ENCODE measurements at places on chromosomes 1 and 21. TPM values are rescaled to one million over a fixed set of nuclear protein-coding genes. Genes with fewer than 3 reads are reported as not detected.

DNA sequence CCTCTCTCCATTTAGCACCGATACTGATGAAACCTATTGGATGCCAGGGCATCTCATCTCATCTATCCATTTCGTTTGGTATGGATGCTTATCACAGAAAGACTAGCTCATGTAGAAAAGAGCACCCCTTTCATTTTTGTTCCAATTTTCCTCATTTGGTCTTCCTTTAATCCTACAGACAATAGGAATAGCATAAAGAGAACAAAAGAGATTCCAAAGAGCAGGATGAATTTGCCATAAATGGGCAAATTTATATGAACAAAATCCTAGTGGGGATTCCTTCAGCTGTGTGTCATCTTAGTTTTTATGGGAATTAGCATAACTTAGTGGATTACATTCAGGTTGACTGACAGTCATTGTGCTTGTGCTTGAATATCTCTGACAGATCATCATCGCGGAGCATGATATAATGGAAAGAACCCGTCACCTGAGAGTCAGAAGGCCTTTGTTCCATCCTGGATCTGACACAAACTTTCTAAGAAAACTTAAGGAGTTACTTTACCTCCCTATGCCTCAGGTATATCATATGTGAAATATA is 777.5 kb upstream of the ADGRL2 start:
- no peak for DNase-seq

GRCh38 chr1:40185951-40186864 is 25.0 kb downstream of the RLF start:
- peak; percentile 11 for DNase-seq

DNA sequence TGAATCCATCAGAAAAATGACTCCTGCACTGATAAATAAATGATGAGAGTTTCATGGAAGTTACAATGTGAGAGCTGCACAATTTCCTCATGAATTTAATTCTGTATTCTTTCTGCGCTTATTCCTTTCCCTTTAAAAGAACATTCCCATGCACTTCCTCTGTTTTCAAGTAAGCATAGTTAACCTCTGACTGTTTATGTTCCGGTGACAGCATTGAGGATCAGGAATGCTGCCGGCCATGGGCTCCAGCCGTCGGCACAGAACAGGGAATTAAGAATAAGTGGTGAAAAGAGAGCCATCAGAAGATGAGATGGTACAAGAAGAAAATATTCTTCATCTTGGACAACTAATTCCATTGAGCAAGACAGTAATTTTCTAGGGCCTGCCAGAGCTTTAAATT is 65.3 kb downstream of the SUSD4 start:
- DNase-seq, result no peak

GRCh38 chr21:39218082-39218409 is 34.8 kb upstream of the PSMG1 start:
- no peak for DNase-seq

The ARPC5 gene
- total RNA-seq, result 17.1 TPM

The STUM gene
- total RNA-seq, result not detected

The NR1I3 gene
- total RNA-seq, result not detected

DNA sequence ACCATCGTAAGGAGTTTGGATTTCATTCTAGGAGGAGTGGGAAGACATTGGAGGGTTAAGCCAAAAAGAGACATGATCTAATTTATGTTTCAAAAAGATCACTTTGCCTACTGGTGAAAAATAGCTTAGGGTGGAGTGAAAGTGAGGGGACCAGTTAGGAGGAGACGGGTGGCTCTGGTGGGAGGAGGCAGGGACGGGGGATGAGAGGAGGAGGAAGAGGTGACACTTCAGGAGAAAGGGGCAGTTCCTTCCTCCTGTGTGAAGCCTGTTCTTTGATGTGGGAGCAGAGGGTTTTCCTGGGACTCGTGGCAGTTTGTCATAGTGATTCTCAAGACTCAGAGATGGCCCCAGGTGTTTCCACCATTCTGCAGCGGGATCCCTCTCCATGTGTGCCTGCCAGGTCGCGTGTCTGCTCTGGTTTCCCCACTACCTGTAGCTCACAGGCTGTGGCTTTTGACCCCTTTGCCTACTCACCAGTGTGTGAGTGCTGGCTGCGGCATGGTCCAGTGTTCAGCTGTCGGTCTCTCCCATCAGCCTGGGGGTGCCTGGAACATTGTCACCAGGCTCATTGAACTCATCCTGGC is 102.4 kb downstream of the CNIH3 start:
- no peak for DNase-seq

The DENND2D gene
- total RNA-seq, result 50.5 TPM

GRCh38 chr1:151288502-151288901 is 6.4 kb downstream of the ZNF687 start:
- no peak for DNase-seq

The RAB3B gene
- total RNA-seq, result not detected

The RNU5D-1 gene
- not detected for total RNA-seq

The PEA15 gene
- total RNA-seq, result 10.9 TPM

DNA sequence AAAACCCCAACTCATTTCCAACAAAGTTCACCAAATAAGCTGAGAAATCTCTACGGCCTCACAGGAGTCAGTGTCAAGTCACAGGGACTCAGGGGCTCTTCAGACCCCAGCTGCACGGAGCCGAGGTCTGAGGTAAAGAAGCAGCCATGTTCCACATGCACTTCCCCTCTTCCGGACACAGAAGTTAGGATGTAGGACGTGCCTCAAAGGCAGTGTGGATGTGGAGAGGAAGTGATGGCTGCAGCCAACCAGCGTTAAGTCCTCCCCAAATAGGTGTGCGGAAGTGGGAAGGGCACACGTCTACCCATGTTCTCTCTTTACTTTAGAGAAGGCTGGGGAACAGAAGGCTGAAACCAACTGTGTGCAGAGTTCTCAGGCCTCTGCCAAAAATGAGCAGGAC is 14.6 kb upstream of the NCF2 start:
- no peak for DNase-seq

DNA sequence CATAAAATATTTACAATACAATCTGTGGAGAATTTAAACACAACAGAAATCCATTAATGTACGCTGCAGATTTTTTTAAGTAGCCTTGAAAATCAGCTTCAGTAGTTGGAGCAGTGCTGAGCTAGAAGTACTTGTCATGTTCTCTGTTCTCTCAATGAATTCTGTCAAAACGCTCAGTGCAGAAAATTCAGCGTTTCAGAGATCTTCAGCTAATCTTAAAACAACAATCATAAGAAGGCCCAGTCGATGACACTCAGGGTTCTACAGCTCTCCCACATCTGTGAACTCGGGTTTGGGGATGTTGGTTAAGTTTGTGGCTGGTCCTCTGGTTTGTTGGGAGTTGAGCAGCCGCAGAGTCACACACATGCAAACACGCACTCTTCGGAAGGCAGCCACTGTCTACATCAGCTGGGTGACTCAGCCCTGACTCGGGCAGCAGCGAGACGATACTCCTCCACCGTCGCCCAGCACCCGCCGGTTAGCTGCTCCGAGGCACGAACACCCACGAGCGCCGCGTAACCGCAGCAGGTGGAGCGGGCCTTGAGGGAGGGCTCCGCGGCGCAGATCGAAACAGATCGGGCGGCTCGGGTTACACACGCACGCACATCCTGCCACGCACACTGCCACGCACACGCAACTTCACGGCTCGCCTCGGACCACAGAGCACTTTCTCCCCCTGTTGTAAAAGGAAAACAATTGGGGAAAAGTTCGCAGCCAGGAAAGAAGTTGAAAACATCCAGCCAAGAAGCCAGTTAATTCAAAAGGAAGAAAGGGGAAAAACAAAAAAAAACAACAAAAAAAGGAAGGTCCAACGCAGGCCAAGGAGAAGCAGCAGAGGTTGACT is 161.2 kb downstream of the RUNX1 start:
- peak; percentile 92 for DNase-seq

The GNPAT gene
- total RNA-seq, result 11.0 TPM

DNA sequence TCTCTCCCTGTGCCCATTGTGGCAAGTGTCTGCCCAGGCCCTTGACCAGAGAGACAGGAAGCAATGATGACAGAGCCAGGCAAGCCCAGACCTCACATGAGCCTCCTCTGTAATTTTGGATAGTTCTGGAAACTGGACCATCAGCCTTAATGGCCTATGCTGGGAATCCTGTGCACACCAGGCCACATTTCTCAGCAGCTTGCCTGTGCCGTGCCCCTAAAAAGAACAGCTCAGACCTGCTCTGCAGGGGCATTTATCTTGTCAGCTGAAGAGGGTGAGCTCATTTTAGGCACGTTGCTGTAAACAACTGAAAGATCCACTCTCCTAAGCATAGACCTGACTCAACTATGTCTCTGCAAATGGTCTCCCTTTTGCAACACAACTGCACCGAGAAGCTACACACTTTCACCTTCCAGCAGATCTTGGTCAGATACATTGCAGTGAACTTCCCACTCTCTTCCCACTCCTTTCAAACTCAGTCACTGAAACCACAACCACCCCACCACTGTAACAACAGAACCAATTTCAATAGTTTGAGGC is 53.5 kb upstream of the BACH1 start:
- no peak for DNase-seq

The SLC1A7 gene
- not detected for total RNA-seq

The DEDD gene
- total RNA-seq, result 32.4 TPM

The ADORA1 gene
- not detected for total RNA-seq

The TDRD10 gene
- total RNA-seq, result not detected

DNA sequence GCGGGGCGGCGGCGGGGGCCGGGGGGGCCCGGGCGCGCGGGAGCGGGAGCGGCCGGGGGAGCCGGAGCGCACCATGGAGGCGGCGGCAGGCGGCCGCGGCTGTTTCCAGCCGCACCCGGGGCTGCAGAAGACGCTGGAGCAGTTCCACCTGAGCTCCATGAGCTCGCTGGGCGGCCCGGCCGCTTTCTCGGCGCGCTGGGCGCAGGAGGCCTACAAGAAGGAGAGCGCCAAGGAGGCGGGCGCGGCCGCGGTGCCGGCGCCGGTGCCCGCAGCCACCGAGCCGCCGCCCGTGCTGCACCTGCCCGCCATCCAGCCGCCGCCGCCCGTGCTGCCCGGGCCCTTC is 546 bp downstream of the SKI start:
- DNase-seq, result no peak

- DNase-seq, result no peak
These were observed 15.0 kb downstream of the C1orf52 start for GRCh38 chr1:85244271-85245061.

DNA sequence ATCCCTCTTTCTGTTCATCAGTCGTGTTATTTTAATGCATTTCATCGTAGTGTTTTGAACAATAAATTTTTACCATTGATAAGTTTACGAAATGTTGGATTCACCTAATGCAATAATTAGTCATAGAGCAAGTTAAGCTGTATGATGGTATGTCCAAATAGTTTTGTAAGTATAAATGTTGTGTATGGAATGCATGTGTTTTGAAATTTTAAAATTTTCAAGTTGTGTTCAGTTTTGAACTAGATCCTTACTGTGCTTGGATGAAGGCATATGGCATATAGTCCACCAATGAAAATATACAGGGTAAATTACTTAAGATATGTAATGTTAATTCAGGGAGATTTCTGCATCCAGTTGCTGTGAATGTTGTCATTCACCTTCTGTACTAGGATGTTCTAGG is 2.3 kb downstream of the ZMYM4 start:
- no peak for DNase-seq

GRCh38 chr21:32764186-32764585 is 7.4 kb downstream of the PAXBP1 start:
- DNase-seq, result no peak

The KCNJ6 gene
- not detected for total RNA-seq

- no peak for DNase-seq
These were observed 274.8 kb upstream of the LYPLAL1 start for GRCh38 chr1:218898921-218899320.

DNA sequence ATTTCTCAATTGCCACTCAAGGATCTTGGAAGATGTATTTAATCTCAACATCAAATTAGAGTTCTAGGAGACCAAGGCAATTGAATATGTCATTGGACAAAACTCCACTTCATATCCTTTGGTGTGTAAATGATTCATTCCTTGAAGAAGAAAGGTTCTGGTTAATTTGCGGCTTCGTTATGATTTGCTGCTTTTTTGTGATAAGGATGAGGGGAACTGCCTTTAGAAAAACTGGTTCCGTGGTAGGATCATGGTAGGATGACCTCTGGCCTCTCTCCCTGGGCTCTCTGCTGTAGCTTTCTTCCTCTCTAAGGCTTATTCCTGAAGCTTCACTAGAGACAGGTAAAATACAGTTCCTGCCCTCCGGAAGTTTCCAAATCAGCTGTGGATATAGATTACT is 51.5 kb upstream of the ERRFI1 start:
- DNase-seq, result no peak

DNA sequence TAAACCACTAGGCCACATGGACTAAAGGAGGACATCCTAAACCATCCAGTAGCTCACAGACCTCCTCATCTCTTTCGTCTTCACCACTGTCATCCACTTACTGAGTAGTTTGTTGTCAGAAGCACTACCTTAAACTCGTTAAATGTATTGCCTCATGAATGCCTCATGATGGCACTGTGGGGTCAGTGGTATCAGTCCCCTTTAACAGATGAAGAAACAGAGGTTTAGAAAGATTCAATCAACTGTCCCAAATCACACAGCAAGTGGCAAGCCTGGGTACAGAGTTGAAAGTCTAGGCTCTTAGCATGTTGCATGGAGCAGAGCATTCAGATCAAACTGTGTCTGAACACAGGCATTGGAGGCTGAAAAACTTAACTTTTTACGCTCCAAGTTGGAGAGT is 183.6 kb upstream of the KIAA0040 start:
- no peak for DNase-seq

The CRNN gene
- not detected for total RNA-seq

The SPRR2F gene
- total RNA-seq, result not detected

DNA sequence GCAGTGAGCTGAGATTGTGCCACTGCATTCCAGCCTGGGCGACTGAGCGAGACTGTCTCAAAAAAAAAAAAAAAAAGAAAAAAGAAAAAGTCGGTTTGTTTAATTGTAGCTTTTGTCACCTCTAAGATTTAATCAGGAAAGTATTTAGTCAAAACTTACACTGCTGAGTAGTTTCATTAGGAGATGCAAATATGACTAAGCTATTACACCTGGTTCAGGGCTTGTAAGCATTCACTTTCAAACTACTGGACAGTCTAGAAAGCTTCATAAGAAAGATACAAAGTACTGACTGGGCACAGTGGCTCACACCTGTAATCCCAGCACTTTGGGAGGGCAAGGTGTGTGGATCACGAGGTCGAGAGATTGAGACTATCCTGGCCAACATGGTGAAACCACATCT is 75.9 kb upstream of the CACYBP start:
- no peak for DNase-seq

GRCh38 chr1:30856260-30856790 is 52.2 kb downstream of the SDC3 start:
- DNase-seq, result no peak
